ENCODE measurements at places on chromosomes 12 and 14. TPM values are rescaled to one million over a fixed set of nuclear protein-coding genes. Genes with fewer than 3 reads are reported as not detected.

RIN3 gene
- total RNA-seq, result 25.8 TPM

LRRK2 gene
- 0.26 TPM for total RNA-seq

PLEKHG7 gene
- total RNA-seq, result not detected

APOF gene
- total RNA-seq, result not detected

DNA sequence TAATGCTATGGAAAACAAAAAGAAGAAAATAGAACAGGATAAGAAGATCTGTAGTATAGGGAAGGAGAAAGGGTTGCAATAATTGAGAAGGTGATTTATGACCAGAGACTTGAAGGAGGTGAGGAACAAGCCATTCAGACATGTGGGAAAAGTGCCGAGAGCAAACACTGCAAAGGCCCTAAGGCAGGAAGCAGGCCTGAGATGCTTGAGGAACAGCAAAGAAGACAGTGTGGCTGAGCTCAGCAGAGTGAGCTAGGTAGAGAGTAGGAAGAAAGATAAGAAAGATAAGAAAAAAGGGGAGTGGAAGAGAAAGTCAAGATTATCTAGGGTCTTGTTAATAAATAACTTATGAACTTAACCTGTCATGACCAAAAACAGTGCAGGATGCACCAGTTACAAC, 671.8 kb downstream of the RPS29 start:
- no peak overlapping the region for H3K4me3 ChIP-seq
- no peak overlapping the region for H3K27ac ChIP-seq
- no peaks in the 10 kb centered on the region for H3K4me1 ChIP-seq
- DNase-seq, result no peak

DNA sequence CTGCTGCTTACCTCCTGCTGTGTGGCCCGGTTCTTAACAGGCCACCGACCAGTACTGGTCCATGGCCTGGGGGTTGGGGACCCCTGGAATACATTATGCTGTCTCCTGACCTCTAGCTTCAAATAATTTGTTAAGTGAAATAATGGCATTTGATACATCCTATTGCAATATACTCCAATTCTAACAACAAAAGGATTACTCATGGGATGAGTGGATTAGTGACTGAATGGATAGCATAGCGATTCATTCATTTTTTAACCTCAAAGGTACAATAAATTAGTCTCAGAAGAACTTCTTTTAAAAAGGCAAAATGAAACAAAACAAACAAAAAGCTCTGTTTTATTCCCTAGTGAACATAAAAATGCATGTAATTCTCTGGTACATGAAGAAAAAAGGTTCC, 147.9 kb upstream of the PKP2 start:
- H3K4me3 ChIP-seq, result no peak overlapping the region
- no peak overlapping the region for H3K27ac ChIP-seq
- no peak for DNase-seq
- no peaks in the 10 kb centered on the region for H3K27me3 ChIP-seq

GRCh38 chr12:32776258-32776657, 20.6 kb upstream of the YARS2 start:
- H3K4me1 ChIP-seq, result peaks cover 19% of the 10 kb centered on the region
- peaks cover 2% of the 10 kb centered on the region for H3K27me3 ChIP-seq
- H3K4me3 ChIP-seq, result no peak overlapping the region
- no peak overlapping the region for H3K27ac ChIP-seq

DNA sequence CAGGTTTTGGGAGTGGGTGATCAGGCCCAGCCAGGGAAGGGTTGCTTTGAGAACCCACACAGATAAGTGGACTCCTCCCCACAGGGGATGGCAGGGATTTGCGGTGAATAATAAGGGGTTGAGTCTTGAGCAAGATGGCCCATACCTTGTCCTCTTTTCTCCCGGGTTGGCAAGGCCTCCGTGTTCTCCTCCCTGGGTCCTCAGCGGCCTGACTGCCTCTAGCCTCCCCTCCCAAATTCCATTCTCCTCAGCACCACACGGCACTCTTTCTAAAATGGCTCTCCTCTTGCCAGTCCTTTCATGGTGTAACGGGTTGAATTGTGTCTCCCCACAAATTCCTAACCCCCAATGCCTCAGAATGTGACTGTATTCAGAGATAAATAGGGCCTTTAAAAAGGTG, 70.0 kb downstream of the CHST11 start:
- H3K4me1 ChIP-seq, result peaks cover 21% of the 10 kb centered on the region
- peaks cover 4% of the 10 kb centered on the region for H3K27me3 ChIP-seq
- no peak overlapping the region for H3K4me3 ChIP-seq
- peaks cover 3% of the 10 kb centered on the region for H3K36me3 ChIP-seq
- no peak overlapping the region for H3K27ac ChIP-seq
- no peak for DNase-seq

DNA sequence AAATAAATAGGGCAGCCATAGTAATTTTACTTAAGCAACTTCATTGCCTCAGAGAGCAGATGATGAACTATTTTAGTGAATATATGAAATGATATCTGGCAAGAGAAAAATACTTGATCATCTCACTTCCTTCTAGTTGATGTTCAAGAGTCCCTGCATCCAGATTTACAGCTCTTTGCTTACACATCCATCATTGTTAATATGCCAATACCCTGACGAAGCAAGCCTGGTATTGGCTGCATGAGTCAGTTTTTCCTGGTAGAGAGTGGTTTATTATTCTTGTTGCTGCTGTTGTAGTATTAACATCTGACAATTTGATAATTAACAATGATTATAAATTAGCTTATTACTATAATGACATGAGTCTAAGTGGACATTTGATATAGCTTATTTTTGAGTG, 681.9 kb downstream of the NRXN3 start:
- H3K36me3 ChIP-seq, result no peaks in the 10 kb centered on the region
- no peaks in the 10 kb centered on the region for H3K27me3 ChIP-seq
- no peak for DNase-seq
- H3K4me1 ChIP-seq, result peaks cover 16% of the 10 kb centered on the region
- H3K4me3 ChIP-seq, result no peak overlapping the region

- H3K4me3 ChIP-seq, result no peak overlapping the region
- no peak overlapping the region for H3K27ac ChIP-seq
- H3K4me1 ChIP-seq, result no peaks in the 10 kb centered on the region
- no peak for DNase-seq
- H3K27me3 ChIP-seq, result peaks cover 3% of the 10 kb centered on the region
Observed at GRCh38 chr12:14591719-14592118, 24.0 kb upstream of the PLBD1 start.

DNA sequence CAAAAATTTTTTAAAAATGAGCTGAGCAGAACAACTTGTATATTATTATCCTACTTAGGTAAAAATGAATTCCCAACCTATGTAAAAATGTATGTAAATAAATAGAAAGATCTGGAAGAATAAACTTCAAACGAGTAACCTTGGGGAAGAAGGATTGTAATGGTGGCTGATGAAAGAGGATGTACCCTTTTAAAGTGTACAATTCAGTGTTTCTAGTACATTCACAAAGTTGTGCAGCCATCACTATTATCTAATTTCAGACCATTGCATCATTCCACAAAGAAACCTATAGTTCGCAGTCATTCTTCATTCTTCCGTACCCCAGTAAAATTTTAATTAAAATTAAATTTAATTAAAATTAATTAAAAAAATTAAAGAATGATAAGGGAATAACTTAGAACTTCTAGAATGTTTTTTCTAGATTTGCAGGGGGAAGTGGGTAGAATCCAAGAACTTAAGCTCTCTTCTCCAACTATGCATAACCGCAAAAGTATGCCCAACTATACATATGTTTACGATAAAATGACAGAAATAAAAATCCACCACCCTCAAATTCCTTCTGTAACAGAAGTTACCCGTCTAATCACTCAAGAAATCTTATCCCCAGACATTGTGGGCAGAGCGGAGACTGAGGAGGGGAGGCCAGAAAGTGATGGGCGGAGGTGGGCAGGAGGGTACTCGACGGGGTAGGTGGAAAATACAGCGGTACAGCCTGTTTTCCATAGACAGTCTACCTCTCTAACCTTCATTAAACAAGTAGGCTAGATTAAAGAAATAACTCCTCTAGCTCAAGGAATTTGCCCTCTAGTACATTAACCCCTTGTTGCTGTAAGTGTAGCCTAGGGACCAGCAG, 921 bp downstream of the DEPDC4 start:
- no peak for DNase-seq
- H3K4me1 ChIP-seq, result peaks cover 14% of the 10 kb centered on the region
- peaks cover 3% of the 10 kb centered on the region for H3K36me3 ChIP-seq
- H3K27me3 ChIP-seq, result peaks cover 7% of the 10 kb centered on the region
- peak overlapping the region; percentile 96 for H3K27ac ChIP-seq

GRCh38 chr14:96250485-96250884, 5.5 kb upstream of the BDKRB1 start:
- H3K4me3 ChIP-seq, result no peak overlapping the region
- H3K27me3 ChIP-seq, result peaks cover 16% of the 10 kb centered on the region
- H3K27ac ChIP-seq, result no peak overlapping the region
- no peak for DNase-seq

DNA sequence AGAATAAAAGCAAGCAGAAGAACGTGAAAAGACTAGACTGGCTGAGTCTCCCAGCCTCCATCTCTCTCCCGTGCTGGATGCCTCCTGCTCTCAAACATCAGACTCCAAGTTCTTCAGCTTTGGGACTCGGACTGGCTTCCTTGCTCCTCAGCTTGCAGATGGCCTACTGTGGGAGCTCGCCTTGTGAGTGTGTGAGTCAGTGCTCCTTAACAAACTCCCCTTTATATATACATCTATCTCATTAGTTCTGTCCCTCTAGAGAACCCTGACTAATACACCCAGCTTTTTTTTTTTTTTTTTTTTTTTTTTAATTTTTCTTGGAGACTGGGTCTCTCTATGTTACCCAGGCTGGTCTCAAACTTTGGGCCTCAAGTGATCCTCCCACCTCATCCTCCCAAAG, 46.9 kb downstream of the ACTN1 start:
- DNase-seq, result no peak
- no peak overlapping the region for H3K27ac ChIP-seq
- H3K4me3 ChIP-seq, result no peak overlapping the region
- H3K27me3 ChIP-seq, result peaks cover 9% of the 10 kb centered on the region

DNA sequence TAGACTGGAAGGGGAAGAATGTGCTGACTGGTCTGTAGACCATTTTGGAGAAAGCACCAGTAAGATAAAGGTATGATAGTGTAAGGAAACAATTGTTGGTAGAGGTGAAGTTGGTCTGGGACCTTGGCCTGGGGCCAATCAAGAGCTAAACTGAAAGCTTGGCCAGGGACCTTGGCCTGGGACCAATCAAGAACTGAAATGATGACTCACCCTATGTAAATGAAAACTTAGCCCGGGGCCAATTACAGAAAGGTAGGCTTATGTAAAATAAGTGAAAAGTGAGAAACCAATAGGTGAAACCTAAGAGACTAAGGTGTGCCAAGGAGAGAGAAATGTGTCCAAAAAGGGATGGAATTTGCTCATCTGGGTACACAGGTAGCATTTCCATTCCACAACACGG, 776.0 kb downstream of the C12orf50 start:
- H3K36me3 ChIP-seq, result no peaks in the 10 kb centered on the region
- no peaks in the 10 kb centered on the region for H3K4me1 ChIP-seq
- H3K27ac ChIP-seq, result no peak overlapping the region
- no peak overlapping the region for H3K4me3 ChIP-seq
- no peak for DNase-seq

DNA sequence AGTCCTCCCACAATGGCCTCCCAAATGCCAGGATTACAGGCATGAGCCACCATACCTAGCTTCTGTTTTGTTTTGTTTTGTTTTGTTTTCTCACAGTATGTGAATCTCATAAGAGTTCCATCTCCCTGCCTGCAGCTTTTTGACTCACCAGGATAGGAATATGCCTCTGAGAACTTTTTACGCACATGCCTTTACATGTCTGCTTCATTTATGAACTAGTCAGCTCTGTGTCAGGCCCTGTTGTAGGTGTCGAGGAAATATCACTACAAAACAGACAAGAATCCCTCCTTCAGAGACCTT, 89.0 kb downstream of the BORCS5 start:
- H3K27me3 ChIP-seq, result peaks cover under 1% of the 10 kb centered on the region
- H3K4me3 ChIP-seq, result no peak overlapping the region
- no peaks in the 10 kb centered on the region for H3K36me3 ChIP-seq
- DNase-seq, result no peak

DNA sequence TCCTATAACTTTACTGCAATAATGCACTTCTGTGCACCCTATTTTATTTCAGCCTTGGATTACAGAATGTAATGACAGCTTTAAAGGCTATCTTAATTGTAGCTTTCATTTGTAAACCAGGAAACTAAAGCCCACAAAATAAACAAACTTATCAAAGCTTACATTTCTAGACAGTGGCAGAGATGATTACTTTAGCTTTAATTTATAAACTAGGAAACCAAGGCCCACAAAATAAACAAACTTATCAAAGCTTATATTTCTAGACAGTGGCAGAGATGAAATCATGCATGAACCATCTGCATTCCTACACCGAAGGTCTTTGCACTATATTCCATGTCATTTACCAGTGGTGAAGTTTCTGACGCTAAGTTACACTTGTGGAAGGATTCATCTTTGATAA, 74.4 kb downstream of the PRKD1 start:
- no peak overlapping the region for H3K27ac ChIP-seq
- H3K4me1 ChIP-seq, result no peaks in the 10 kb centered on the region
- no peak for DNase-seq
- peaks cover 10% of the 10 kb centered on the region for H3K36me3 ChIP-seq
- no peak overlapping the region for H3K4me3 ChIP-seq

DNA sequence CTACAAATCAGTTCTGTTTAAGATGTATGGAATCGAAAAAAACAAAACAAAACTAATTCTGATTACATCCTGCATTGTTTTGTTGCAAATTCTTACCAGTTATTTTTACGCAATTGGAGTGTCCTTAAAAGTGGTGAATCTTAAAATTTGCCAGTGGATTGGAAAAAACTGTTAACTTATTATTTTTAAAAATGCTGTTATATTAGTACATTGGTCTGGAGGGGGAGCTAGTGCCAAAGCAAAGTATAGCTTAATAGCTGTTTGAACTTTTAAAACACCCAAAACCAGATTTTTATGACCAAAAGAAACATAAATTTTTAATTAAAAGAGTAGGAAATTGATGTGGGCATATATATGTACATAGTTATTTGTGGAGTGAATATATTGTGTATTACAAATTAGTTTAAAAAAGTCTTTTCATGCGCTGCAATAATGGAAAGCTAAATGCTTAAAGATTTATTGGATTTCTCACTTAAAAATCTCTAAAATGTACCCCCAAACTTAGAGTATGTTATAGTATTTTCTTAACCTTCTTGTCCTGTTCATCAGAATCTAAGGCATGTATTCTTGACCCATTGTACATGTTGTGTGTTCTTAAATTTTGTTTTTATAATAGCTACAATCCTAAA, 2.5 kb downstream of the FUT8 start:
- DNase-seq, result no peak
- no peak overlapping the region for H3K4me3 ChIP-seq
- H3K27me3 ChIP-seq, result peaks cover 2% of the 10 kb centered on the region
- H3K4me1 ChIP-seq, result peaks cover 11% of the 10 kb centered on the region

DNA sequence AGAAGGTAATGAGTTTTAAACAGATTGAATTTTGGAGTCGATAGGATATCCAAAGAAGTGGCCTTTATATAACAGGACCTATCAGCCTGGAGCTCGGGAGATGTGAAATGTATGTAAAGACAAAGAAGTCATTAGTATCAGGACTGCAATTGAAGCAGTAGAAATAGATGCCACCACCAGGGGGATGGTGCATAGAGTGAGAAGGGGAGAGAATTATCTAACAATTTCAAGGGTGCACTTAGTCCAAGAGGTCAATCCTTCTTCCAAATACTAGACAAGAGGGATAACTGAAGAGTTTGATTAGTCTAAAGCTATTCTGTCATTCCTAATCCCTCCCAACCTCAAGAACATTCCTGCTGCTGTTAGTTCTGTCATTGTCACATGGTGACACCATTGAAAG, 127.8 kb downstream of the CFAP54 start:
- H3K27ac ChIP-seq, result no peak overlapping the region
- H3K27me3 ChIP-seq, result peaks cover 2% of the 10 kb centered on the region
- H3K4me1 ChIP-seq, result peaks cover 4% of the 10 kb centered on the region
- DNase-seq, result no peak
